HEK293T (cell line): ENCODE measurements at places on chromosomes 1 and 21.

- no peak for DNase-seq
Observed at GRCh38 chr1:27545876-27546275, 55.9 kb upstream of the WASF2 start.

- no peak for DNase-seq
Observed at GRCh38 chr21:27225151-27225550, 258.3 kb upstream of the ADAMTS5 start.

DNA sequence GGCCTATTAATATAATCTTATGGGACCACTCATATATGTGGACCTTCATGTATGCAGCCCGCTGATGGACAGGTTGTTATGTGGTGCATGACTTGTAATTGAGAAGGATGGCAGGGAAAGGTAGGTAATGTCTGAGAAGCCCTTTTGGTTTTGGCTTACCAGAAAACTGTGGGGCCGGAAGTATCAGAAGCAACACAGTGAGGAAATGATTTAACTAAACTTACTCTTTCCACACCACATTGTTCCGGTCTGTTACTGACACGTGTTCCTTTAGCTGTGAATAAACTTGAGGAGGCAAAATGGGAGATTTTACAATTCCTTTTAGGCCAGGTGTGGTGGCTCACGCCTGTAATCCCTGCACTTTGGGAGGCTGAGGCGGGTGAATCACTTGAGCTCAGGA, 32.4 kb downstream of the KIF1B start:
- no peak for DNase-seq

DNA sequence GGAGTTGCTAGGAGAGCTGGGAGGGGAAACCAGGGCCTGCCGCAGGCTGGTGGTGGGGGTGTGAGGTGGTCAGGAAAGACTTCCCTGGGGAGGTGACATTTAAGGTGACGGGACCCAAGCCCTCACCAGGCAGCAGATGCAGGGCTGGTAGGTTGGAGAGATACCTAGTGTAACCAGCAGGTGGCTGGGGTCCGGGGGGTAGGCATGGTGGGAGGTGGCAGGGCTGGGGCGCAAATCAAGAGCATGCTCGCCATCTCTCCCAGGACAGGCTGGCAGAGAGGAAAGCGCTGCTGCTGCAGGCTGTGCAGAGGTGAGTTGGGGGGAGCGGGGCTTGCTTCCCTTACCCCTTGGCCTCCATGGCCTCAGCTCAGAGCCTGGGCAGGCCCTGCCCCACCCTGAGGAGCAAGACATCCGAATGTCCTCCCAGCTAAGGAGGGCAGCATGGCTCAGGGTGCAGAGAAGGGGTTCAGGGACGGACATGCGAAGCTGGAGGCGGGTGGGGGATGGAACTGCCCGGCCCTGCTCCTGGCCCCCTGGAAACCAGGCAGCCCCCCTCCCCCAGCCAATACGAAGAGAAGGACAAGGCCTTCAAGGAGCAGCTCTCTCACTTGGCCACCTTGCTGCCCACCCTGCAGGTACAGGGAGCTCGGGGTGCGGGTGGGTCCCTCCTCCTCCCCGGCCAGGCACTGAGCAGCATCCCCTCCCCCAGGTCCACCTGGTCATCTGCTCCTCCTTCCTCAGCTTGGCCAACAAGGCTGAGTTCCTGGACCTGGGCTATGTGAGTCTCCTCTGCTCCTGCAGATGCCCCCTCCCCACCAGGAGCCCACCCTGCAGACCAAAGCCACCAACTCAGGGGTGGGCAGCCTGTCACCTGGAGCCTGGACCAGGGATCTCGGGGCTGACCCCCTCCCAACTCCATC, 4.0 kb downstream of the RNF207 start:
- no peak for DNase-seq

DNA sequence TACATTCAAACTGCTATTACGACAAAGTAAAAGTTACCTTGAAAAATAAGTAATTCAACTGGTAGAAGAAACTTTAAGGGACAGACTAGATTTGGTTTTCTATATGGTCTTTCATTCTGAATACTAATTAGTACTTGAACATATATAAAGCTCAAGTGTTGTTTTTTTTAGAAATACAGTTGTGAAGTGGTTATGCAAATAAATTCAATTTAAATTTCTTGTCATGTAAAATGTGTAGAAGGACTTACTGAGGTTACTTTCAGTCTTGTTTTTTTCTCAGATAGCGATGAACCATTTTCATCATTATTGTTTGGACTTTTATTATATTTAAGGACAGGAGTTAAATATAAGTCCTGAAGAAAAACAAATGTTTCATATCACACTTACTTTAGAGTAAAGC, 24.4 kb downstream of the HS2ST1 start:
- DNase-seq: no peak

GRCh38 chr1:43558346-43558841, 27.7 kb downstream of the PTPRF start:
- DNase-seq: no peak

DNA sequence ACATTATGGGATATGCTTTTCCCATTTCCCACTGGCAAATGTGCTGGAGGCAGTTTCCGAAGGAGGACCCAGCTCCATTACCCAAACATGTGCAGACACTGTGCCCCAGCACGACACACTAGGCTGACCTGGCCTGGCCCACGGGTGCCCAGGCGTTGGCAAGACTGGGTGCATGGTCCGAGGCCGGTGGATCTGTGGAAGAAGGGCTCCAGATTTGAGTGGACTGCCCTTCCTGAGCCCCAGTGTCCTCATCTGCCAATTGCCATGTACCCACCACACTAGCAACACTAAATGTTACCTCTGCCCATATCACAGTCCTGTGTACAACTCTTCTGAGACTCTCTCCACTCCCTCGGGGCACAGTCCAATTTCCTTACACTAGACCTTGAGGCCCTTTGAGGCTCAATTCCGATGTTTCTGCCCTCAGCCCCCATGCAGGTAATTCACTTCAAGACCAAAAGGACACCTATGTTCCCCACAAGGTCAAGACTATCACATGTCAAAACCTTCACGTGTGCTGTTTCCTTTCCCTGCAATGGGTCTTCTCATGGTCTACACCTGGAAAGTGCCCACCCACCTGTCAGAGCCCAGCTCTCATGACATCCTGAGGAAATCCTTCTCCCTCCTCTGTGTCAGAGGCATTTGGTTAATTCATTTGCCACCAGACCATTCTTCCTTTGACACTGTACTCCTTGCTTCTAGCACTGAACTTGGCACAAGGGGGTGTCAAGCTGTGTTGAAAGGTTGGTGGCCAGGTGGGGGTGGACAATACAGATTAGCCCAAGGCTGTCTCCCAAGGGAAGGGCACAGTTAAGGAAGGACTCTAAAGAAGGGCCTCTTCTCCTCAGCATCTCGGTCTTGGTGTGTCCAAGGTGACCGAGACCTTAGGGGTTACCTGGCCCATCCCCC, 124.9 kb downstream of the DMRTB1 start:
- DNase-seq: no peak

GRCh38 chr1:188499690-188500089, 1670.9 kb downstream of the PLA2G4A start:
- DNase-seq: no peak

DNA sequence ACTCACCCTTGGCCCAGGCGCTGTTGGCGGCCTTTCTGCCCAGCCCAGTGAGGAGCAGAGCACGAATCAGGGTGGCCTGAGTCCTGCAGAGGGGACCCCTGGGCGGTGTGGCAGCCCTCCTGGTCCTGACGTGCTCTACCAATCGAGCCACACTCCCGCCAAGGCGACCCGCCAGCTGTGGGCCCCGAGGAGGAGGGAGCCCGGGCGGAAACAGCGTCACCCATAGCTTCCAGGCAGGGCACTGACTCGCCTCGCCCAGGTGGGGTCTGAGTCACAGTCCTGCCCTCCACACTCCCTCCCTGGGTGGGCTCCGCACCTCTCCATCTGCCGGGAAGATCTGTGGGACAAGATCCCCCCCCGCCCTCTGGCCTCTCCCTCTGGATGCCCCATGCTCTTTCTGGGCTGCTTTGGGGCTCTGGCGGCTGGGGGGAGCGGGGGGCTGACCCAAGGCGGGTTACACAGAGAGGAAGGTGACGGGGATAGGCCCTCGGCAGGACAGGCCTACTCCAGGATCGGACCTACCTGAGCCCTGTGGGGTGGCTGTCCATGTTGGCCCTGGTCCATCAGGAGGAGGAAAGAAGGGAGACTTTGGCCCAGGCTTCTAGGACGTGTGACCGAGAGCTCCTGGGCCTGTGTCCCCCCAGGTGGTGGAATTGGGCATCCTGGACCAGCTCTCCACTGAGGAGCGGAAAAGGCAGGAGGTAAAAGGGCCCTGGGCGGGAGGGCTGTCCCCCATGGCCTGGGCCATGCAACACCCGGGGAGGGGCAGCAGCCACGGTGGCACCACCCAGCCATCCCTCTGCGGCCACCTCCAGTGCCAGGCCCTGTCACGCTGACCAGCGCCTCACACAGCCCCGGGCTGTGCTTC, 14.0 kb downstream of the ARHGEF16 start:
- DNase-seq: no peak

GRCh38 chr1:232225336-232226131, 404.4 kb downstream of the SIPA1L2 start:
- DNase-seq: no peak

DNA sequence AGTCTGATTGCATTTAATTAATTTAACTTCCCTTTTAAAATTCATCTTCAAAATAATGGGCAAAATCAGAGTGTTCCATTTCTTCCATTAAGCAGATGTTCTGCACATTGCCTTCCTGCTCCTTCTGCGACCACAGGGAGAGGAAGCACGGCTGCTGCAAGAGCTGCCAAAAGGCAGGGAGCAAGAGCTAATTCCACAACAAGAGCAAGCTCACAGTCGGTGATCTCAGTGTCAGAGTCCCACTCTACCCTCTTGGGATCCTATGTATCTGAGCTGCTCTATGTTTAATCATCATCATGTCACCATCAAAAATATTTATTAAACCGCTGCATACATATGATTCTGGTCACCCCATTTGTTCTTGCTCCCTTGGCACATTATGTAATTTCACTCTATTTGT, 255.3 kb upstream of the CAMK1G start:
- no peak for DNase-seq

DNA sequence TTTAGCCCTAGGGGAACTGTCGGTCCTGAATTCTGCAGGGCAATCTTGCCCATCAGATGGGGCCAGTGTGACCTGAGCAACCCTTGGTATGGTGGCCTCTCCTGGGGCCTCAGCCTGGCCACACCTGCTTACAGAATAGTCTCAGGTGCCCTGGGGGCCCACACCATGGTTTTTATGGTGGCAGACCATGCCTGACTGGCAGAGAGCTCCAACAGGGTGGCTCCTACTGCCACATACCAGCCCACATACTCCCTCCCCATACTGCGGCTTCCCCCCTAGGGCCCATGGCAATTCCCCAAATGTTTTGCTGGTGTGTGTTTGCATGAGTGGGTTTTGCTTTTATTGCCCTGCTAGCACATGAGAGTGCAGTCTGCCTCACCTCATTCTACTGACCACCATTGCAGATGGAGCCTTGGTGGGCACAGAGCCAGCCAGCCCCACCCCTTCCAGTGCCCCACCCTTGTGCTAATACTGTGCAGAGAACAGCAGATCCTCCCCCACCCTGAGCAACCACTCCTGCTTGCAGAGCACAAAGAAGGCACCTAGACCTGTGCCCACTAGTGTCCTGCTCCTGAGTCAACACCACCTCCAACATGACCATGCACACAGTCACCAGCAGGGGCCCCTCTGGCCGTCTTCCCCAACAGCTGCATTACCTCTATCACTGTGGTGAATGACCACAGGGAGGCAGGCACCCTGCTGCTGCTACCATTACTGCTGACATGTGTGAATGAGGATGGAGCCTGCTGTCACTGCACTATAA, 86.8 kb downstream of the GDAP2 start:
- DNase-seq: peak; percentile 48

GRCh38 chr1:162666006-162666645, 33.9 kb downstream of the DDR2 start:
- no peak for DNase-seq
